Stimulated activated CD8-positive, alpha-beta memory T cell treated with anti-CD3 and anti-CD28 coated beads, Interleukin-4, amount 100 ng/mL, for 1 hour (primary cell): ENCODE measurements at places on chromosomes 5 and 9.

DNA sequence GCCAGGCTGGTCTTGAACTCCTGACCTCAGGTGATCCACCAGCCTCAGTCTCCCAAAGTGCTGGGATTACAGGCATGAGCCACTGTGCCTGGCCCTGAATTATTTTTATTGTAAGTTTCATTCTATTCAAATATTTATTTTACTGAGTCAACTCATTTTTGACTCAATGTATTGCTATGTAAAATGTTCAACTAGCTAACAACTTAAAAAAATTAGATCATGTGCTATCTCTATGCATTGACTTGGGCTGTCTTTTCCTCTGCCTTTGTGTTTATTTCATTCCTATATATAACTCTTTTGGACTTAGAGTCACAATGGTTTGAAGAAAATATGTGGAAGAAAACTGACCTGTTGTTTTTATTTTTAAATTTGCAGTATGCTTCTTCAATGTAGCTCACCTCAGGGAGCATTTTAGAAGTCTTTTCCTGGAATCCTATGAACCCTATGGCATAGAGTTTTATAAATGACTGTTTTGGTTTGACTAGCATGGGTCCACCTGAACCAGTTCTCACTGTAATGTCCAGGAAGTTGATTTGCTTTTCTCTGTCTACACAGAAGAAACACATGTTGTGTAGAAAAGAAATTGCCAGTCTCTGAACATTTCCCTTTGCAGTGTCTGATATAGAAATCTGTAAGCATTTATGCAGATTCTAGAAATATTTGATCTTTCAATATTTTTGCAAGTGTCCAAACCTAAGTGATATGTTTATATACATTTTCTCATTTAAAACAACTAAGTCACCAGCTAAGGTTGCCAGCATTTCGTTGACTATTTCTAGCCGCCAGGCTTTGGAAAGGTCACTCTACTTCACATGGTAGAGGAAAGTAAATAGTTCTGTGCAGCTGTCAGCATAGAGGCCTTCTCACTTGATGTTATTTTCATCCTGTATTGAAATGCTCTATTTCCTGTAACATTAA is 138.8 kb downstream of the PCSK1 start:
- no peak for DNase-seq

GRCh38 chr5:139634028-139634325 is 14.2 kb upstream of the CXXC5 start:
- DNase-seq: no peak

DNA sequence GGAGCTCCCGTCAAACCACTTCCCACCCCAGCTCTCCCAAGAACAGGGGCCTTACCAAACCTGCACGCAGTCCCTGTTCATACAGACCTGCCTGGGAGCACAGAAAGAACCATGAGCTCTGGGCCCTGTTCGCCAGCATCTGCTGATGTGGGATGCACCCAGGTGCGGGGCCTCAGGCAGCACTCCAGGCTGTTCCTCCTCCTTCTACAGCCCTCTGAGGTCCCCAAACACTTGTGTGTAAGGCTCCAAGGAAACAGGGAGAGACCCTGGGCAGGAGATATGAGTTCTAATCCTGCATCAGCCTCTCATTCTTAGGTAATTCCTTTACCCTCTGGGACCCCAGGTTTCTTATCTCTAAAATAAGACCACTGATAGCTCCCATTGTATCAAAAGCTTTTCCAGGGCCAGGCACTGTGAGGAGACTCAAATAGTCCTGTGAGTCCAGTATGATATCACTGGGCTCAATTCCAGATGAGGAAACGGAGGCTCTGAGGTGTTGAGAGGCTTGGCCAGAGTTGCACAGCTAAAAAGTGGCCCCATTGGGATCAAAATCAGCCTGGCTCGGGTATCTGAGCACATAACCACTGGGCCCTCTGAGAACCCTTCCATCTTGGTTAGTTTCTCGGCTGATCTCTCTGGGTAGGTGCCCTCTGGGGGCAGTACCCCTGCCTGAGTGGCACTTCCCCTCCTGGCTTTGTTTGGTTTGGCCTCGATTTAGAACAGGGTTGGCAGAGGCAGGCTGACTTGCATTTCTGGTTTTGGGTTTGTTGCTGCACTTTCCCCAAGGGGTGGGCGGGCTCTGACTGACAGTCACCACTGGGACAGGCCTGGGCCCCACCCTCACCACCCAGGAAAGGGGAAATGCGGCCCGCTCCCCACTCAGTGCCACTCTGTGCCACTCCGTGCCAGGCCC is 116.8 kb downstream of the RGS3 start:
- peak; percentile 23 for DNase-seq

GRCh38 chr9:109048822-109049221 is 35.5 kb upstream of the CTNNAL1 start:
- DNase-seq: no peak

DNA sequence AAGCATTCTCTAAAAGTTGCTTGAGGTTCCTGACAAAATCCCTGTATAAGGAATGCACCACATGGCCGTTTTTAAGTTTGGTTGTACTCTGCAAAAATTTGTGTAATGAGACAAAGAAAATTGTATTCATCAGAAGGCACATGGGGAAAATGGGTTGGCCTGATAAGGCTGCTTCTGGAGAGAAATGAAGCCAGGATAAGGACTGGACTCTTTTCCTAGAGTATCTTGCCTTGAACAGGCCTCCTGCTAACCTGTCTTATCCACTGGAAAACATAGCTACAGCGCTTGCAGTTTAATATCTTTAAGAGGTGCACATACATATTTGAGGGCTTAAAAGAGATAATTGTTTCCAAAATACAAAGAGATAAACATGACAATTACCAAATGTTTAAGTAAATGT is 41.4 kb upstream of the IFNK start:
- DNase-seq: no peak

GRCh38 chr5:141747152-141748141 is 65.4 kb upstream of the ARAP3 start:
- DNase-seq: no peak

DNA sequence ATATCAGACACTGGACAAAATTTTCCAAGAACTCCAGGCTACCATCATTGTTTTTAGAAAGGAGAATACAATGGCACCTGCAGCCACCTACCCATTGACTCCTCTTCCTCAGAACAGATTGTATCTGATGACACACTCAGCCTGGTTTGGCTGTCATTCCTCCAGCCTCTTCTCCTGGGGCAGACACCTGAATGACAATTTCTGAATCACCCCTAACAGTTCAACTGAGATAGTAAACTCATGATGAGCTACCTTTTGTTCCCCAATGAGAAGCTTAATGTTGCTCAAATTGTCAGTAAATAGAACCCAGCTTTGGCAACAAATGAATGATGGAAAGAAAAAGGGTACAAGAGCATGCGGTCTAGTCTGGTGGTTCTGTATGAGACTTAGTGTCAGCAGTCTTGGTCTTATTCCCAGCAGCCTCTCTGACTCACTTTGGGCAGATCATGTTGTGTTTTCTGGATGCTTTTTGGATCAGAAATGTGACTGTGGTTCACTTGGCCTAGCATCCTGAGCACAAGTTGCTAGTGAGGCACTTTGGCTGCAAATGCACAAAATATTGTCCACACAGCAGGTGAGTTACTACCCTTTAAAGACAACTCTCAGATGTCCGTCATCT is 78.3 kb downstream of the MAMDC2 start:
- no peak for DNase-seq

DNA sequence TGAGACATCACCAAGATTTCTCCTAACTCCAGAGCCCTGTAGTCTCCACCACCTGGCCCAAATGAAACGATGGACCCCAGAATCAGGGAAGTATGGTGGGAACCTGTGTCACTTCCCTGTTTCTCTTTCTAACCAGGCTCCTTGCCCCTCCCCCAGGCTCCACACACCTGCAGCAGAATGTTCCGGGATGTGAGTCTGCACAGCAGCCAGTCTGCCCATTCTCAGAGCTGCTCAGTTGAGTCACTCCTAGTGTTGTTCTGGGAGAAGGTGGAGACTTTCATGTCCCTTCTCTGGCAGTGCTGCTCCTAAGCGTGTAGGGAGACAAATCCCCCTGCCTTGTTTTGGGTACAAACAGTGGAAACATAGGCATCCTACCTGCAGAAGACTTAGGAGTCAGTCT is 76.0 kb upstream of the XPA start:
- DNase-seq: no peak

DNA sequence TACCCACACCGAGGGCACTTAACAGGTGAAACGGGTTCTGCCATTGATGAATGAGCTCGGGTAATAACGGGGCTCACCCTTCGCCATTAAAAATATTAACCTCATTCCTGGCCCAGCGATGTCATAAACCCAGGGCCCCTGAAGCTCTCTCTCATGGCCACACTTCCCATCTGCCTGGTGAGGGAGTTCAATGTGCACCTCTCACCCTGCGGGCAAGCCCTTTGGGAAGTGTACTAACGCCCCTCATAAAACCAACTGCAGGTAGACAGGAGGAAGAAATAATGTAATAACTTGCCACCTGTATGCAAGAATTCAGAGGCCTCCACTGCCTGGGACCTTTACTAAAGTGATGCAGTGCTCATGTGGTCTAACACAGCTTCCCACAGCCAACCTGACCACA is 35.1 kb downstream of the SHB start:
- DNase-seq: no peak

GRCh38 chr5:88142636-88142885 is 126.1 kb downstream of the TMEM161B start:
- no peak for DNase-seq

GRCh38 chr9:71681708-71682272 is 86.5 kb downstream of the CEMIP2 start:
- DNase-seq: no peak

- no peak for DNase-seq
Measured at GRCh38 chr5:77777911-77778310, 1.8 kb upstream of the TBCA start.

DNA sequence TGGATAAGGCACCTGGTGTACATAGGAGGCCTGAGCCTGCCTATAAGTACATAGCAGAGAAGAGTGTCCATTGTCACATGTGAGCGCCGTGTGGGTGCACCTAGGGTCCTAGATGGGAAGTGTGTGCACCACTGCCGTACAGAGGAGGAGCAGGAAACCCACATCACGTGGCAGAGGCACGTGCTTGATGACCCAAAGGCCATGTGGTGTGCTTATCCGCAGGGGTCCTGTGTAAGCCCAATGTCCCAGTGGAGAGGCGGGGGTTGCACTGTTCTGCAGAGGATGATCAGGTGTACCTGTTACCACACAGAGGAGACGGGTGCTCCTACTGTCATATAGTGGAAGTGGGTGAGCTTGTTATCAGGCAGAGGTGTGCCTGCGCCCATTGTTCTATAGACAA is 354.1 kb upstream of the IRX2 start:
- DNase-seq: no peak

GRCh38 chr5:73523861-73524260 is 25.6 kb downstream of the BTF3 start:
- no peak for DNase-seq

DNA sequence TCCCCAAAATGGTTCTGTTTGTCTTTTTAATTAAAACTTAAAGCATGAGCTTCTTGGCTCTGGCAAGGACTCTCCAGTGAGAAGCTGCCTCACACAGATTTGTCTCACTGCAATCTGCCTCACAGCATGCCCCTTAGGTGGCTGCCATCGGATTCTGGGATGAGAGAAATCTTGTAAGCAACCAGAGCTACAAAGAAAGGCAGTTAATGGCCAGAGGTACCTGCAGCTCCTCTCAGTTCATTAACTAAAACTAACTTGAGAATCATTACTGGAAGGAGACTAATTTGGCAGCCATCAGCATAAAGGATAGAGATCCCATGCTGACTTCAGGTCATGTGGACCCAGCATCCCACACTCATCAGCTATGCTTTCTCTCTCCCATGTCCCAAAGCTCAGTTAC is 220.6 kb upstream of the DMAC1 start:
- DNase-seq: no peak

- DNase-seq: no peak
Measured at GRCh38 chr9:111740739-111741138, 54.0 kb downstream of the SHOC1 start.

DNA sequence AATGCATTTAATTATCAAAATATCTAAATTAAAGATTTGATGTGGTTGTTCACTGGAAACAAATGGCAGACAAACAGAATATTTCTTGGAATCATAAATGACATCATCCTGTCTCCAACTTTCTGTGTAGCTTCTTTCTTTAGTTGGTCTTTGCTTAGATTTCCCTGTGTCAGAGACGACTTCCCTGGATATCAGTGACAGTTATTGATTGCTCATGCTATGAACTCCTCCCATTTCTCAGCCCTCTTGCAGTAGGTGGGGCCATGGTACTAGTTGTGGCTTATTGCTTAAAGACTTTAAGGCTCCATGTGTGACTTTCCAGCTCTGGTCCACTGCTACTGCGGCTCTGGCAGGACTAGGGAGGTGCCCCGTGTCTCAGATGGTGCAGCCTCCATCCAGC is 592.6 kb downstream of the MTRR start:
- no peak for DNase-seq

GRCh38 chr5:116388564-116389258 is 185.9 kb downstream of the SEMA6A start:
- DNase-seq: no peak

DNA sequence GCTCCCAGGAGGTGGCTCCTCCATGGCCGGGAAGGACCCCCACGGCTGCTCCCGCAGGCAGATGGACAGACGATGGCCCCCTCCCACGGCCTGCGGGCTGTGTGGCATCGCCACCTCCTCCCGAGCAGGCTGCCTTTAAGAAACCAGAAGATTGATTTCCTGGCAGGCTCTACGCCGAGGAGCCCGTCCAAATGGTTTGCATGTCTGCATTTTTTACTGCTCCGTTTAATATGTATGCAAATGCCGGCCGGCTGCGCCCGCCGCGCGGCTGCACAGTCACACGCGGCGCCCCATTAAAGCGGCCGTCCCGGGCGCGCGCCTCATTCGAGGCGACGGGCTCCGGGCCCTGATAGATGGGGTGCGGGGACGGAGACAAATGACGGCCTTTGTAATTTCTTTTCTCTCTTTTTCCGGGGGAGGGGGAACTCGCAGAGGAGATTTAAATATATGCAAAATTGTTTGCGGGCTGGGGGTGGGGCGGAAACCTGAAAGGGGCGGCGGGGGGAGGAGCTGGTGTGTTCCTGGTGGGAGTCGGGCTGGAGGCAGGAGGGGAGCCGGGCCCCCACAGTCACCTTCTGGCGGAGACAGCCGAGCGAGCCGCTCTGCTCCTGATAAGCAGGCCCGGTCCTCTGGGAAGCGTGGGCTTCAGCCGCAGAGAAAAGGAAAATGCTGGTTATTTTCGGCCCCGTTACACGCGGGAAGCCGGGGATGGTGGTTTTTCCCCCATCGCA is 158.7 kb upstream of the IER5L start:
- no peak for DNase-seq

DNA sequence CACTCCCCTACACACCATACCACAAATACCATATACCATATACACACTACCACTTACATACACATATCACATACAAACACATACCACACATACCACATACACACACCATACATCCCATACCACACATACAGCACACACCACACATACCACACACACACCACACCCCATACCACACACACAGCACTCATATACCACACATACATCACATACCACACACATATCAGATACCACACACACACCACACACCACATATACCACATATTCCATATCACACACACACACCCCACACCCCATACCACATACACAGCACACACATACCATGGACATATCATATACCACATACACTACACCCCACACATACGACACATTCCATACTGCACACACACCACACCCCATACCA is 276.6 kb downstream of the GADD45G start:
- no peak for DNase-seq
